ENCODE measurements at places on chromosomes 5 and 9.

GRCh38 chr9:16031971-16032370, 479.1 kb downstream of the CCDC171 start:
- no peak for DNase-seq

DNA sequence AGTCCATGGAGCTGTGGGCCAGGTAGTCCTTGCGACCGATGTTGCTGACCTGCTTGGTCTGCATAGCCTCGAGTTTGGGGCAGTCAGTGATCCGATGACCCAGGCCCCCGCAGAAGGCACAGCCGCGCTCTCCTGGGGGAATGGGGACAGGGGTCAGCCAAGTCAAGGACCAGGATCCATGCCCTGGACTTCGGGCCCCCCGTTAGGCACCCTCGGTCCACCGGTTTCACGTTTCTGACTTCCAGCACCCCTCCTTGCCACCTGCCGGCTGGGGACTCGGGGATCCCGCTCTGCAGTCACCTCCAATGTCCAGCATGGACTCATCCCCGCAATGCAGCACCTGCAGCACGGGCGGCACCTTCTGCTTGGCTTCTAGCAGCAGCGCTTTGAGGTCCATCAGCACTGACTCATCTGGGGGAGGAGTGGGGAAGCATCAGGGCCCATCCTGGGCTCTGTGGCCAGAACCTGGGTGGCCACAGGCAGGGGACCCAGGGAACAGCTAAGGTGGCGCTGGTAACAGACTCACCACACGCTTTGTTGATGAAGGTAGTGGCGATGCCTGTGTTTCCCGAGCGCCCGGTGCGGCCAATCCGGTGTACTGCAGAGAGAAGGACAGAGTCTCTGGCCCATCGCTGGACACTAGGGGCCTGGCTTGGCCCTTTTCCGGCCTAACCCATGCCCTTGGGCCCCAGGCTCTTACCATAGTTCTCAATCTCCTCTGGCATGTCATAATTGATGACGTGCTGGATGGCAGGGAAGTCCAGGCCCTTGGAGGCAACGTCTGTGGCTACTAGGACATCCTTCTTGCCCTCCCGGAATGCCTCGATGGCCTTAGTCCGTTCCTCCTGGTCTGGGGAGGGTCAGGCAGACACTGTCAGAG, 2.4 kb upstream of the DOK3 start:
- DNase-seq: no peak

GRCh38 chr9:27412963-27413362, 111.1 kb upstream of the IFNK start:
- no peak for DNase-seq

DNA sequence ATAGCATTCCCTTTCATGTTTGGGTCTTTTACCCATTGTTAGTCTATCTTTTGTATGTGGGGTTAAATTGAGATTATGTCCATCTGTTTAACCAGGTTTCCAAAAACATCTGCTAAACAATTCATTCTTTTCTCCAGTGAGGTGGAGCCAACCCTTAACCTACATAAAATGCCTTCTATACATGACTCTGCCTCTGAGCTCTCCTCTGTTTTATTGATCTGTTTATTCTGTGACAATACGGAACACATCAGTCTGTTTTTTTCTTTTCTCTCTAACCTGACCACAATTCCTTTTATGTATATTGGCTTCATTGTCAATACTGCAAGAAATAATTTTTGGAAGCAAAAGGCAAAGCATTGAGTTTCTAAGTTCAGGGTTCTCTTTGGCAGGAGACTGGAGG, 9.9 kb upstream of the ARL15 start:
- DNase-seq: no peak

DNA sequence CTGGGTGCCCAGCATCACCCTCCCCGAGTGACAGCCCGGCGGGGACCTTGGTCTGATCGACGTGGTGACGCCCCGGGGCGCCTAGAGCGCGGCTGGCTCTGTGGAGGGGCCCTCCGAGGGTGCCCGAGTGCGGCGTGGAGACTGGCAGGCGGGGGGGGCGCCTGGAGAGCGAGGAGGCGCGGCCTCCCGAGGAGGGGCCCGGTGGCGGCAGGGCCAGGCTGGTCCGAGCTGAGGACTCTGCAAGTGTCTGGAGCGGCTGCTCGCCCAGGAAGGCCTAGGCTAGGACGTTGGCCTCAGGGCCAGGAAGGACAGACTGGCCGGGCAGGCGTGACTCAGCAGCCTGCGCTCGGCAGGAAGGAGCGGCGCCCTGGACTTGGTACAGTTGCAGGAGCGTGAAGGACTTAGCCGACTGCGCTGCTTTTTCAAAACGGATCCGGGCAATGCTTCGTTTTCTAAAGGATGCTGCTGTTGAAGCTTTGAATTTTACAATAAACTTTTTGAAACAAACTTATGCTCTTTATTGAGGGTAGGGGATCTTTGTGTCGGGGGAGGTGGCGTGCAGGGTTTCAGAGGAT, 1.3 kb downstream of the GADD45G start:
- no peak for DNase-seq

- no peak for DNase-seq
Observed at GRCh38 chr5:68751661-68752060, 342.2 kb upstream of the SLC30A5 start.

GRCh38 chr9:129838707-129839259, 3.5 kb downstream of the USP20 start:
- DNase-seq: no peak

DNA sequence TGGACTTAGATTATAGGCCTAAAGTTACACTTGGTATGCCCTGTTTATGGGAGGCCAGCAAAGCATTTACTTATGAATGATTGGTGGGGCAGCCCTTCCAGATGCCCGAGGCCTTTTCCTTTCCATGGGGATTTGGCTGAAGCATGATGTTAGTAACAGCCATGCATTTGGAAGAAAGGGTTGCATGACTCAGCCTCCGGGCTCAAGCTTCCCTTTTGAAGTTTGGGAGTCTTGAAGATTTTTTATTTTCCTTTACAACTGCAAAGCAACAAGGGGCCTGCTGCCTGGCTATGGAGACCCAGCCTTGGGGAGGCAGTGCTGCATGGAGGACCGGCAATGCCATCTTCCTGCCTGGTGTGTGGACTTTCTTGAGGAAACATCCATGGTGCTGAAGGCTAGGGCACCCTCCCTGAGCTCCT, 244.7 kb downstream of the ICE1 start:
- no peak for DNase-seq

GRCh38 chr5:6812091-6812490, 98.9 kb downstream of the TENT4A start:
- DNase-seq: no peak

- DNase-seq: no peak
Observed at GRCh38 chr5:65790371-65791163, 68.6 kb downstream of the NLN start.

GRCh38 chr9:34578241-34579103, 11.1 kb downstream of the CNTFR start:
- no peak for DNase-seq

DNA sequence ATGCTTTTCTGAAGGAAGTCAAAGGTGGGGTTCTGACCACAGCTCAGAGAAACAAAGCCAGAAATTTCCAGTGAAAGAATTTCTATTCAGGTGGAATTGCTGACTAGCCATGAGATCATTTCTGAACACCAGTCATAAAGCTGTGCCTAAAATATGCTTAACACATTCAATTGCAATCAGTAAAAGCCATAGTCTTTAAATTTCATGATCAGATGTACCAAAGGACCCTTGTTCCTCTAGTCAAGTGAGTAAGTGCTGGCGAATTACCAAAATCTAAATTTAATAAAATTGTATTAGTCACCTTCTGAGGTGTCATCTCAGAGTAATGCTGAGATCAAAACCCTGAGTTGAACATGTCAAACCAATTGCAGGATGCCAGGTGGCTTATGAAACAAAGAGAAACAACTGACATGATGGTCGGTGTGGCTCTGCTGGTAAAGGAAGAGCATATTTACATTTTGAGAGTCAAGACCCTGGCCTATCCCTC, 334.2 kb upstream of the CCNH start:
- DNase-seq: no peak

DNA sequence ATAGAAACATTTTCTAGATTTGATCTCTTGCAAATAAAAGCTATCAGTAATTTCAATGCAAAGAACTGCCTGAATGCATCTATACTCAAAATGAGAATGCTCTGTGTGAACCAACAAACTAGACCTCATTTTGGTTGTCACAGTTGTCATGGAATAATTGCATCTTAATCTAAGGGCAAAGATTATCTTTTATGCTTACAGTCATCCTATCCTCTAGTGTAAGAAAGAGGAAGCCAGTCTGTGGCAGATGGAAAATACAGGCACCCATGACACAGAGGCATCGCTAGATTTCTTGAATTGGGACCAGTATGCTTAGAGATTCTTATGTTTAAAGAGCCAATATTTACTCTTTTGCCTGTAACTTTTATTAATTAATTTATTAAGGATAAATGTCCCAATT, 95.0 kb downstream of the MACIR start:
- DNase-seq: no peak

DNA sequence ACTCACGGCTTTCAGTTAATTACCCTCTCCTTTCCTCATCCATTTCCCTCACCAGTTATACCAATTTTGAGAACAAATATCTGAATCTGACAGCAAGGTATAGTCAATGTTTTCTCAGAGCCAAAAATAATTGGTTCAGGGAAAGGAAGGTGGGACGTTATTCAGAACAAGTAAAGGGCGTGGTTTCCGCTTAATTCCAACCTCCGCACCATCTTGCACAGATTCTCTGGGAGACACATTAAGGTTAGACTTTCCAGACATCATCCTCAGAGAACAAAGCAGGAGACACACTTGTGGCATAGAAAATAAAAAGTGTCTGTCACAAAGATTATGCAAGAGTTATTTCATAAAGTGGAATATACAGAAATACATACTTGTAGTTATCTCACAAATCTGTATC, 441.2 kb downstream of the IRX1 start:
- no peak for DNase-seq

Data from GM10248 (cell line).